Stimulated activated CD8-positive, alpha-beta memory T cell treated with anti-CD3 and anti-CD28 coated beads, Interleukin-7, amount 100 ng/mL, for 24 hours (primary cell): ENCODE measurements at places on chromosomes 5 and 9.

GRCh38 chr9:105957830-105958229, 263.5 kb downstream of the TMEM38B start:
- DNase-seq = no peak

DNA sequence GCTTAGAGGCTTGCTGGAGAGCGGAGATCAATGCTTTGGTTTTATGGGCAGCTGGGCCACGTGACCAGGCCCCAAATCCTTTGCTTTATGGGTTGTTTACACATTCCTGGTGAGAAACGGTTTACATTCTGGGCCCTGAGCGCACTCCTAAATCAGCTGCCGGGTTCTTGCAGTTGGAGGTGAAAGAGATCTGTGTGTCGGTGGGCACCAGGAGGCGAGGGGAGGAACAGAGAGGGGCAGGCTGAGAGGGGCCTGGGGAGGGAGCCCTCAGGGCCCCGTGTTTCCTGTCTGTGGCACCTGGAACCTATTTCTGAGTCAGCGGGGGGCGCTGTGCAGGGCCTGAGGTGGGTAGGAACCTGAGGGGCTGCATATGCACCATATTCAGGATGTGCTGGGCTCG, 63.5 kb upstream of the HAND1 start:
- DNase-seq = no peak

DNA sequence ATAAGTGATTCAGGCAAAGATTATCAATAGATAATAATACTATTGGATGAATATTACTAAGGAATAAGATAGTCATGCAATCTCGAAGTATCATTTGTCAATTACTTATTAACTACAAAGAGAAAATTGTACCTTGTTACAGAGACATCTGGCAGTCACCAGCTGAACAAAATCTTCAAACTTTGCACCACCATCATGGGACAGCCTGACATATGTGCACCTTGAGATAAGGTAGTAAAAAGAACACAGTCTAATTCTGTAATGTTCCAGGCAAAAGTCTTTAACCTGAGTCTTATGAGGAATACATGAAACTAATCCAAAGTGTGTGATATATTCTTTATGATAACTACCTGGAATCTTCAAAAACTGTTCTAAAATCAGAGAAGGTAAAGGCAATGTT, 423.0 kb upstream of the ZNF608 start:
- no peak for DNase-seq

- no peak for DNase-seq
These were observed 317.2 kb upstream of the GRAMD2B start for GRCh38 chr5:126106029-126106428.

GRCh38 chr9:129500161-129500862, 120.6 kb downstream of the C9orf50 start:
- DNase-seq = no peak

DNA sequence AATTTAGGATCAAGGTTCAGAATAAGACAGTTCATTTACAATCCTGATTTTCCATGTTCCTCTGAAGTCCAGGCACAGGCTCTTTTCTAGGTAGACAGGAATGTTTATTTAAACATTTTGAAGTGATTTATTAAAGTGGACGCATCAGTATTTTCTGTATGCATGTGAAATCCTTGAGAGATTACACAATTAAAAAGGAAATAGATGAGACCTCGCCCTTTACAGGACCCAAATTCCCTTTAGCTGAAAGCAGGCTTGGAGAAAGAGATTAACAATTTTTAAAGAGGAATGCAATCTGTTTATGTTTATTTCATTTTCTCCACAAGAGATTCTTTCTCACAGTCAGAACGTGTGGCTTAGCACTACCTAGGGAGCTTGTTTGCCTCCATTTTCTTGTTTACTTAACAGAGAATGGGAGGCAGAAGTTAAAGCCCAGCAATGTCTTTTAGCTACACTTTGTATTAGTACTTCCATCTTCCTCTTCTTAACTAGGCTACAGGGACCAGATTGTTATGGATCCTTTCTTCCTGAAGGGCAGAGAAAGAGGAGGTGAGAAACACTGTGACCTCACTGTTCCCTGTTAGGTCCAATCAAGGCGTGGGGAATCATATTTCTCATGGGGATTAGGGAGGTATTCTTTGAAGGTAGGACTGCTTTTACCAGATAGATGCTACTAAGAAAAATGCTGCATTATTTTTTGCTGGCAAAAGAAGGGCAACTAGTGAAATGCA, 416.0 kb downstream of the SH3GL2 start:
- DNase-seq = no peak

GRCh38 chr9:136423432-136424146, 13.1 kb downstream of the PMPCA start:
- DNase-seq = no peak

DNA sequence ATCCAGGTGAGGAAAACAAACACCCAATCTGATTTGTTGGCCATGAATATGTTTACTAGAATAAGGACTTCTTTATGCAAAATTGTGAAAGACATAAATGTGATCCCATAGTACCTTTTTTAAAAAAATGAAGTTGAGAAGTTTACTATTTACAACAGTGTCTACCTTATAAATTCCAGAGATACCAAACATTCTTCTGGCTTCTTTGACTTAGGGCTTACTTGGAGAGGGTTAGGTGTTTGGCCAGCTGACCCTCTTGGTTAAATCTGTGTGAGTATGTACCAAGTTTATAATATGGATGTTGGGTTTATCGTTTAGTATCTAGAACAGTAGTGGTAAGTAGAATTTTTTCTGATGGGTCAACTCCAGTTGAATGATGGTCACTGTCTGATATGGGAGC, 212.3 kb downstream of the DOCK8 start:
- no peak for DNase-seq

DNA sequence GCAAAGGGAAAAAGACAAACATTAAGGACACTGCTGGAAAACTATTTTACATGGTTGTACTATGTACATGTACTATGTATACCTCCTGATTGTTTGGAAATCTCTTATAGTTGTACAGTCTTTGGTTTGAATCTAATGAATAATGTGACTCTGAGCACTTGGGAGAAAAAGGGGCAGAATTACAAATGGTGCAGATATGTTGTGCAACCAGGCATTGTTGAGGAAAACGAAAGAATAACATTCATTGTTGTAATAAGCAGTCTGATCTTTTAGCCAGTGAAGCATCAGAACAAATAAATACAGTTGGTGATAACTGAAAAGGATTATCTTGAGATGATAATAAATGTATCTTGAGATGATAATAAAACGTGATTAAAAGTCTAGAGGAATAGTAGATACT, 87.2 kb downstream of the CSNK1G3 start:
- DNase-seq = no peak

DNA sequence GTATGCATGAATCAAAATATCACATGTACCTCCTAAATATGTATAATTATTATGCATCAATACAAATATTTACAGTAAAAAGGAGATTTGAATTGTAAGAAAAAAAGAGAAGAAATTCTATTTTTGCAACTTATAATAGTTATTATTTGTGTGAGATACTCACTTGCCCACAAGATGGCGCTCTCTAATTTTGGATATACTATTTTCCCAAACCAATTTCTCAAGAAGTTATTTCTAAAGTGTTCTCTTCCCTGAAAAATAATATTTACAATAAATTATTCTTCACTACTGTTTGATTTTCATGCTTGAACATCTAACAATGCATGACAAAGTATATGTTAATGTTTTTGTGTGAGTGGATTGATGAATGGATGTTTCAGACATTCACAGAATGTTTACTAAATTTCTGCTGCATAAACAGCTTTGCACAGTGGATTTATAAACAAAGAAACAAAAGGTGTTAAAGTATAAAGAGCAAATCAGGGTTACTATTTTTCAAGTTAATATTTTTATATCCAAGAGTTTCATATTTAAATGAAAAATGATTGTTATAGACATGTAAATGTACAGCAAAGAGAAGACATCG, 503.4 kb downstream of the PDE4D start:
- no peak for DNase-seq

GRCh38 chr9:134327671-134328231, 1.5 kb downstream of the RXRA start:
- no peak for DNase-seq

DNA sequence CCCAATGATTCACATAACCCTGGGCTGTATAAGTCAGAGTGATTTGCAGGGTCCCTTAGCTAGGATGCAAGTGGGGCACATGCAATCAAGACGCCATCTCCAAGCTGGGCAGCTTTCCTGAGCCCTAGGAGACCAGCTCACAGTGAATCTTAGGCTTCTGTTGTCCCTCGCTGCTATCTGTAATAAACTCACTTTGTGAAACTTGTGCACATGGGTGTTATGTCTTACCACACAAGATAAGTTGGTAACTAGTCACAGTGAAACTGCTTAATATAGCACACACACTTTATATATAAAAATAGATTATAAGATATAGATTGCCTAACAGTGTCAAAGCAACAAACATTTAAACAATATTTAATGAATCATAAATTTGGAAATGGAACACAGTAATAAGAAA, 658.5 kb downstream of the SLCO4C1 start:
- DNase-seq = no peak

DNA sequence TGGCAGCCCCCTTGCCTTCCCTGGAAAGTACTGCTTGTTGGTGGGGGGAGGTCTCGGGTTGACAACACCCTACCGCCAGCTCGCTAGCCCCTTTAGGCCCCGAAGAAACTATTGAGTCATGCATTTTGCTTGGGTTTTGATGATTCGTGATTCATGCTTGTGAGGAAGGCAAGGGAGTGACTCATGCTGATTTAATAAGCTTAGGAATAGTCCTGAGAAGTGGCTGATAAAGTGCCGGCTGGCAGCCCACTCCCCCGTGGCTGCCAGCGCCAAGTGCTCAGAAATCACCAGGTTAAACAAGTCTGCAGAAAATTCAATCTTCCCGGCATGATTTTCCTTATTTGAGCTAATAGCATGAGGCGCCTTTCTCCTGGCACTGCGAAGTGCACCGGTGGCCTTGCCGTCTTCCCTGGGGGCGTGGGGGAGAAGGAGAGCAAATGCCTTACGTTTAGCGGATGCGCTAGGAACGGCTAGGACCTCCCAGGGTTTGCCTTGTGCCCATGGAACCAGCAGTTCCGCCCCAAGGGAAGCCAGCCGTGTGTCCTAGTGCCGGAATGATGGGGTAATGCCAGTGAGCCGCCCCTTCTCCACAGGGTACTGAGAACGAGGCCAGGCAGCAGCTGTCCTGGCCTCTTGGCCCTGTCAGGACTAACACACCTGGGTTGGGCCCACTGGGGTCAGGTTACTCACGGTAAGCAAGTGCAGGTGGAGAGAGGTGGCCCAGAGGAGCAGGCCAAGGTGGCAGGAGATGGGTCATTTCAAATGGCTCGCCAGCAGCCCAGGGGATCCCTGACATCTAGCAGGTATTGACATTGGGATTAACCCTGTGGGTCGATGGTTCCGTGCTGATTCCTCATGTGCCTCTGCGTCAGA, 151.9 kb downstream of the MACROH2A1 start:
- no peak for DNase-seq

- DNase-seq = no peak
These were observed 167.2 kb downstream of the CACNA1B start for GRCh38 chr9:138044485-138045383.

DNA sequence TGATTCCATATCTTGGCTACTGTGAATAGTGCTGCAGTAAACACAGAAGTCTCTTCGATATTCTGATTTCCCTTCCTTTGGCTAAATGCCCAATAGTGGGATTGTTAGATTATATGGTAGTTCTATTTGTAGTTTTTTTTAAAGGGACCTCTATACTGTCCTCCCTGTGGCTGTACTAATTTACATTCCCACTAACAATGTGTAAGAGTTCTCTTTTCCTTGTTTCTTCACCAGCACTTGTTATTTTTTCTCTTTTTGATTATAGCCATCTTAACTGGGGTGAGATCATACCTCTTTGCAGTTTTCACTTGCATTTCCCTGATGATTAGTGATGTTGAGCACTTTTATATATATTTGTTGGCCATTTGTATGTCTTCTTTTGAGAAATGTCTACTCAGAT, 102.0 kb downstream of the CARTPT start:
- no peak for DNase-seq

DNA sequence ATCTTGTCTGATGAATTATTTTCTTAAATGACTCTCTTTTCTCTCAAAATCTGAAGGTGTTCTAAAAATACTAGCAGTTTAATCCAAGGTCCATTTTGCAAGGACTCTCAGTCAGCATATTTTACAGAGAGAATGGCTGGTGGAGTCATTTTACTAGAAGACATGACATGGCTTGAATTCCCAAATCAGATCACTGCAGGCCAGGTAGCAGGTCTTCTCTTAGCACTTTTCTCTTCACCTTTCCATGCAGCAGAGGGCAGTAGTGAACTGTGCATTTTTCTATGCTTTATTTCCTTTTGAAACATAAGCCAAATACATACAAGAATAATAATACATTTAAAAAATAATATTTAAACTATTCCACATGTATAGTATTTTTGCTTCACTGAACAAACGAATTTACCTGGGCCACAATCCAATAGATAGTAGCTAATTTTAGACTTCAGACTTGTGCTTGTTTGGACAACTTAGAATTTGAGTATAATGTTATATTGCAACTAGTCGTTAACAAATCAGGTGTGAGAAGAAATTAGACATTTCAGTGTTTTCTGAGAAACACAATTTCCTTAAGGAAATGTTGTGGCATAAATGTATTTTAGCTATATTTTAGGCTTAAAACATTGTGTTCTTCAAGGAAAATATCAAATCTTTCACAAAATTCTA, 289.4 kb upstream of the DAB2 start:
- no peak for DNase-seq
